ENCODE measurements at places on chromosomes 4 and X.
A peak's percentile ranks its signal among the peaks of the same experiment; 100 is the strongest.

- no peak for DNase-seq
Measured at GRCh38 chr4:26257850-26258249, 63.0 kb upstream of the RBPJ start.

GRCh38 chrX:66030505-66031317 is 9.2 kb downstream of the VSIG4 start:
- DNase-seq = peak; percentile 44

DNA sequence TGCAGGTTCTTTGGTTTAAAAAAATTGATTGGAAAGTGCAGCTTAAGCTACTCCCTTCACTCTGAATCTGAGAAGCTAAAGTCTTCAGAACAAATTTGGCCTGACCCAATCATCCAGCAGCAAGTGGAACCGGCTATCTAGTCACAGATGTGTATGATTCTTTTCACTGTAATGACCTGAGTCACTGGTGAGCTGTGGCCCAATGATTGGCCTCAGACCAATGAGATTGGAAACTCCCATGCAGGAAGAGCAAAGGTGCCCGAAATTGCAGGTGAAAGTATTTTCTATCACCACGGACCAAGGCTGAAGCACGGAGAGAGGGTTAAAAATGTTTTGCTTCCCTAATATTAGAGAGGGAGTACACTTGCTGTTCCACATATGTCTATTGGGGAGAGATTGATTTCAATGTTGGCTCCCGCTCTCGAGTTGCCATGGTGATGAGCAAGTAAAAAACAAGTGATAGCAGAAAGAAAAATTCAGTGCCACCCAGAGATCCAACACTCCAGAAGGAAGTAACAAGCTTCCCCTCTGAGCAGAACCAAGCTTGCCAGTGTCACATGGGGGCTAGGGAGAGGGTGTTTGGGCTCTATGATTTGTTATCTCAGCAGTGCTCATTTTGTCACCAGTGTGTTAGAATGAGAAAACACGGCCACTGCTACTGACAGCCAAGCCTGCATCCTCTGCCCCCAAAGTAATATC is 11.2 kb downstream of the RIPPLY1 start:
- DNase-seq = no peak

DNA sequence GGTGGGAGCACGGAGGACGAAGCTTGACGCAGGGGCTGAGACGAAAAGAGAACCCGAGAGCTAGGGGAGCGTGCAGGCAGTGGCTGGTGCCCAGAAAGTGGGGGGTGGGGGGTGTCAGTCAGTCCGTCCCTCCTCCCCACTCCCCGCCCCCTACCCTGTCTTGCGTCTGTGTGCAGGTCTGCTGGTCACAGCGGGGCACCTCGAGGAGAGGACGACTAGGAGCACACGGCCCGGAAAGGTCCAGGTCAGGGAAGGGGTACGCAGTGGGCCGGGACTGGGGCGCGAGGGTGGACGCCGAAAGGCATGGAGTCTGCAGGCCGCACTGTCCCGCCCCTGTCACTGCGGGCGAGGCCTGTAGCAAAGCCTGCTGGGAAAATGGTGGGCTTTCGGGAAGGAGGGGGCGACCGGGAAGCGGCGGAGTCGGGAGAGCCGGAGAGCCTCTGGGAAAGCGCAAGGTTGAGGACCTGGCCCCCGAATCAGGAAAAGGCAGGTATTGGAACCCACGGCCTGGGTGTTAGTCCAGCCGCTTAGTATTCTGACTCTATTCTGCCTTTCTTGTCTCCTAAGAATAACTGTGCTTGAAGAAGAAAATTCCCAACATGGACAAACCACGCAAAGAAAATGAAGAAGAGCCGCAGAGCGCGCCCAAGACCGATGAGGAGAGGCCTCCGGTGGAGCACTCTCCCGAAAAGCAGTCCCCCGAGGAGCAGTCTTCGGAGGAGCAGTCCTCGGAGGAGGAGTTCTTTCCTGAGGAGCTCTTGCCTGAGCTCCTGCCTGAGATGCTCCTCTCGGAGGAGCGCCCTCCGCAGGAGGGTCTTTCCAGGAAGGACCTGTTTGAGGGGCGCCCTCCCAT is 769 bp downstream of the TCEAL1 start:
- peak; percentile 13 for DNase-seq

DNA sequence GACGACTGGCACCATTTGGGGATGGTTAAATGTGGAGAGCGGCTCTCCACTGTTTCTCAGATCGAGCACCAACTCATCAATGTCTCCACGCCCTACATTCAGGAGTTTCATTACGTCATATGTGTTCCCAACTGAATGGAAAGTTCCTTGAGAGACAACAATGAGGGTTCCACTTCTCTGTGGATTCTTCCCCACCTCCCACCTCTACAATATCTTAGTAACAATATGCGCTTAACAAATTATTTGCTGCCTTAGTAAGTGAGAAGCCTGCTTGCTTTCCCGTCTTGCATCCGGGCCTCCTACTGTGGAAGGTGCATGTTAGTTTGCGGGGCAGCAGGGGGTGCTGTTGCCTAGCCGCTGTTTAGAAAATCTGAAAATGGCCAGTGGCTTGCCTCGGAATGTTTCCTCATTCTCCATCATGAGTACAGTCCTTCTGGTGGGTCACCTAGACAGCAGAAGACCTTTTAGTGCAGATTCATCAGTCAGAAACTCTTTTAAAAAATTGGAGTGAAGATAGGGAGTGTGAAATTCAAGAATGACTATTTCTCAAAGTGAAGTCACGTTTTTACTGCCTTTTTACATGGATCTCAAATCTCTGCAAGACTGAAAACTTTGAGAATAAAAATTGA is 55.7 kb downstream of the PHOX2B start:
- peak; percentile 21 for DNase-seq

DNA sequence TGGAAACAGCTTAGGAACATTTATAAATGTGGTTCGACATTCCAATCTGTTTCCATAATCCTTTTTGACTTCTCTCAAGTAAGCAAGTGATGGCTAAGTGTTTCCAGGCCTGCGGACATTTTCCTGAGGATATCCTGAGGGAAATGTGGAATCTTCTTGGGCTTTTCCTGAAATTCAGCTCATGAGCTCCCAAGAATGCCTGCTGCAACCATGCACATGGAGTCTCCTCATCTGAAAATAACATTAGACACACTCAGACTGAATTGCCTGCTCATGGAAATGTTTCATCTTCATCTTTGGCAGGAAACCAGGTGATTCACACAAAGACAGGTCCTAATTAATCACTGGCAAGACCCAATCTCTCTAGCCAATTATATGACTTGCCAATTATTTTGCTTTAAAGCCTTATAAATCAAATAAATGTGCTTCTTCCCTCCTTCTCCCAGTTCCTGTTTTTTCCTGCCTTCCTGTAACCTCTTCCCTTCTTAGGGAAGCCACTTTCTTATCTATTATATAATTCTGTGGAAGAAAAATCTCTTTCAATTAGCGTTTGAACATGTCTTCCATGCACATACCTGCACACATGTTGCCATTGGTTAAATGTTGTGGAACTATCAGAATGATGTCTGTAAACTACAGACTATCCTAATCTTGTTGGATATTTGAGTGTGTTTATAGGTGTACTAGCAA is 104.6 kb upstream of the MXRA5 start:
- no peak for DNase-seq

DNA sequence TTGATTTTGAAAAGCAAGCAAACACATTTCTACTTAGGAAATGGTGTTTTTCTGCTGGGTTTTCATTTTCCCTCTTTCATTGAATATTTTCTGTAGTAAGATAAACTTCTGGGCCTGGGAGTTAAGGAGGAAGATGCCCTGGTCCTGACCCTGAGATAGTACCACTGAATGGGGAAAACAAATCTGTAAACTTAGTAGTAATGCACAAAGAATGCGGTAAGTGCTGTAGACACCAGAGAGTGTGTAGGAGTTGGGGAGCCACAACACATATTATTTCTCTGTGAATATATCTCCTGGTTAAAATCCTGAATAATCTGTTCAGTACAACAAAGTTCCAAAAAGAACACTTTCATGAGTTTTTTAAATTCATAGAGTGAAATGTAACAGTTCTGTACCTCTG is 178.3 kb downstream of the MAPK10 start:
- no peak for DNase-seq

- no peak for DNase-seq
Measured at GRCh38 chr4:99324361-99324760, 3.2 kb upstream of the ADH1B start.

- DNase-seq = no peak
Measured at GRCh38 chrX:73457306-73457705, 10.5 kb downstream of the CDX4 start.

GRCh38 chrX:50712777-50713176 is 101.2 kb downstream of the SHROOM4 start:
- no peak for DNase-seq

DNA sequence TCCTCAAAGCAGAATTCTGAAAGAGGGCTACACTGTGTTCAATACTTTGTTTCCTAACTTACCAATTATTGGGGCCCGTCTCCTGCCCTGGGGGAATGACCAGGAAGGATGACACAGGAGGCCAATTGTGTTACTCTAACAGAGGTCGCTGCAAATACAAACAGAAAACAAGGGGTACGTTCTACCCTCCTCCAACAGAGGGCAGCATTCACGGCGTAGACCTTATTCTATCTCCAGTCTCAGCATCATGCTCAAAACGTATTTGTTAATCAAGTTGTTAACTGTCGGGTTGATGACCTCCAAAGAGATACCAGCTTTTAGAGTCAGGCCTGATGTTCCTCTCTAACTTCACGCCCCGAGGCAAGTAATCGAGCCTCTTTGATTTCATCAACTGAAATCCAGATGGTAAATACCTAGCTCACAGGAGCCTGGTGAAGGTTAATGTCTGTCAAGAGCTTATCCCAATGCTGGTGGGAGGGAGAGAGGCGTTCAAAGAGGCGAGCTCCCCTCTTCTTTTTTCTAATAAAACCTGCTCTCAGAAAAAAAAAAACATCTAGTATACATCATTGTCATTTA is 181.0 kb upstream of the KCNIP4 start:
- DNase-seq = no peak

GRCh38 chr4:78532046-78532445 is 19.5 kb upstream of the ANXA3 start:
- no peak for DNase-seq

GRCh38 chr4:143386812-143387211 is 50.1 kb downstream of the GAB1 start:
- DNase-seq = no peak

- DNase-seq = no peak
Measured at GRCh38 chr4:169151671-169152070, 119.1 kb downstream of the SH3RF1 start.

GRCh38 chr4:3669553-3669949 is 96.6 kb upstream of the ADRA2C start:
- DNase-seq = no peak

DNA sequence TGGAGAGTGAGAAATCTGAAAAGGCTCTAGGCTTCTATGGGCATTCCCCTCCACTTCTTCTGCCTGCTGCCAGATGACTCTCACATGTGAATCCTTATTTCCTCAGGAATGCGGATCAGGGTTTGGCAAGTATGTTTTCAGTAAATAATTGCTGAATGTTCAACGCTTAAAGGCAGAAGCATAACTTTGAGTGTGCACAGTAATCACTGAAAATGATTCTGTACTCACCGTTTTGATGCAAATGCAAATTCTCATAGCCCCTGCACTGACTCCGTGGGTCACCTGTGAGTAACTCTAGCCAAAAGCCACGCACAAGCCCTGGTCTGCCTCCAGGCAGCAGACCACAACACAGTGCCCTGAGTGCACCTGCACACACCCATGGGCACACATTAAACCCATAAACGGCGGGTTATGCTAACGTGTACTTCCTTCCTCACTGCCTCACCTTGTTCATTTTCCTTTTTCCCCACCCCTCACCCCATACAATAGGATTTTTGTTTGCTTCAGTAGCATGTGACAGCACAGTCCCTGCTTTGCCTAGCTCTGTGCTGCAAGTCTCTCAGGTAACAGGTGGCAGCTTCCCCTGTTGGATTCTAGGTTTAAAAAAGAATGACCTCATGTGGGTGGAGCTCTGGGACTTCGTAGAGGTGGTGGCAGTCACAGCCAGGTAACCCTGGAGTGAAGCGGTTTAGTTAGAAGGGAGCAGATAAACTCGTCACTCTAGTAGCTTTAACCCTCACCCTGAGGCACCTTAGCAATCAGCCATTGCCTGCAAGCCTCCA is at the start of gene ARHGEF38:
TSS of gene ARHGEF38 (plus strand) at position 656 of the 782 bp plus-strand sequence. CDS start 146 bp downstream, outside the sequence.
- no peak for DNase-seq

DNA sequence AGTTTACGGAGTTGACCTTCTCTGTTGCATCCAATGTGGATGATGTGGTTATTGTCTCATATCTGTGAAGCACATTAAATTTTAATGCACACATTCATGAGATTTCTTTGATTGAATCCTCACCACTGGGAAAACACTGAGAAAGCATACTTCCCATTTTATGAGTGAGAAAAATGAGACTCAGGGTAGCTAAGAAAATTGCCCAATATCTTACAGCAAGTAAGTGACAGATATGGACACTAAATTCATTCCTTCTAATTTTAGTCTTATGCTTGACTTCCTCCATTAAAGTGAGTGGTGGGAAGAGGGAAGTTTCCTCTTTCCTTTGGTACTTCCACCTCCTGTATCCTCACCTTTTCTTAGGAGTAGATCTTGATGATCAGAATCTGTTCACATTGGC is 504.8 kb upstream of the BOD1L1 start:
- DNase-seq = no peak

DNA sequence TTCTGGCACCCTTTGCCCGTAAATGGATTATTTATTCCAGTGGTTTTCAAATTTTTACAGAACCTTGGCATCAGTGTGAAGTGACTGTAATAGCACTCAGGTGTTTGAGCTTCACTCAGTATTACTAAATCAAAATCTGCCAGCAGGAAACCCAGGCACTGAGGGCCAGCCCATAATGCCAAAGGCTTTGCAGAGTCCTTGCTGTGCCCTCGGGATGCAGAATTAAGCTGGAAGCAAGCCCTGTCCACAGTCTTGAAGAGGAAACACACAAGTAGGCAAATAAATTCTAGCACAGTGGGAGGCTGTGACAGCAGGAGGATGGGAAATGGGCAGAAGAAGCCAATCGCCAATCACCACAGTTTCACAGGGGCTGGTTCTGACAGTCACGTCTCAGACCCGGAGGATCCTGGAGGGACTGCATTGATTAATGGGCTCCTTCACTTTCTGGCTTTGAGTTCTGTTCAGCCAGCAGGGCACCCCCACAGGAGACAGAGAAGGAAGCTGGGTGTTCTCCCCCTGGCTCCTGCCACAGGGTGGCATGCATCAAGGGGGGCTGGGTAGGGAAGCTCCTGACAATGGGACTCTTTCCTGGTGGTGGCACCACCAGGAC is 138.8 kb downstream of the MTNR1A start:
- DNase-seq = no peak

DNA sequence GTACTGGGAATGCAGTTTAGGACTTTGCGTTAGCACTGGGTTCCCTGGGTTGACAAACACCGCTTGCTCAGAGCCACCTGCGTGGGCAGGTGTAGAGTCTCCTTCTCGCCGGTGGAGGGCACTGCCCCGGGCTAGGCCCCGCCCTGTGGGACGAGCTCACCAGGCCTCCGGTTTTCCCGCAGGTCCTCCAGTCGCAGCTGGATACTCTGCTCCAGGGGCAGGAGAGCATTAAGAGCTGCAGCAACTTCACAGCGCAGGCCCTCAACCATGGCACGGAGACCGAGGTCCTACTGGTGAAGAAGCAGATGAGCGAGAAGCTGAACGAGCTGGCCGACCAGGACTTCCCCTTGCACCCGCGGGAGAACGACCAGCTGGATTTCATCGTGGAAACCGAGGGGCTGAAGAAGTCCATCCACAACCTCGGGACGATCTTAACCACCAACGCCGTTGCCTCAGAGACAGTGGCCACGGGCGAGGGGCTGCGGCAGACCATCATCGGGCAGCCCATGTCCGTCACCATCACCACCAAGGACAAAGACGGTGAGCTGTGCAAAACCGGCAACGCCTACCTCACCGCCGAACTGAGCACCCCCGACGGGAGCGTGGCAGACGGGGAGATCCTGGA is 49.2 kb upstream of the MND1 start:
- no peak for DNase-seq

GRCh38 chr4:101190751-101191150 is 156.6 kb downstream of the PPP3CA start:
- no peak for DNase-seq

- DNase-seq = peak; percentile 67
Measured at GRCh38 chr4:26081795-26082498, 167.9 kb downstream of the SMIM20 start.
